Activated CD4-positive, alpha-beta T cell treated with anti-CD3 and anti-CD28 coated beads for 1 hour (primary cell): ENCODE measurements at places on chromosomes 6 and 20.

DNA sequence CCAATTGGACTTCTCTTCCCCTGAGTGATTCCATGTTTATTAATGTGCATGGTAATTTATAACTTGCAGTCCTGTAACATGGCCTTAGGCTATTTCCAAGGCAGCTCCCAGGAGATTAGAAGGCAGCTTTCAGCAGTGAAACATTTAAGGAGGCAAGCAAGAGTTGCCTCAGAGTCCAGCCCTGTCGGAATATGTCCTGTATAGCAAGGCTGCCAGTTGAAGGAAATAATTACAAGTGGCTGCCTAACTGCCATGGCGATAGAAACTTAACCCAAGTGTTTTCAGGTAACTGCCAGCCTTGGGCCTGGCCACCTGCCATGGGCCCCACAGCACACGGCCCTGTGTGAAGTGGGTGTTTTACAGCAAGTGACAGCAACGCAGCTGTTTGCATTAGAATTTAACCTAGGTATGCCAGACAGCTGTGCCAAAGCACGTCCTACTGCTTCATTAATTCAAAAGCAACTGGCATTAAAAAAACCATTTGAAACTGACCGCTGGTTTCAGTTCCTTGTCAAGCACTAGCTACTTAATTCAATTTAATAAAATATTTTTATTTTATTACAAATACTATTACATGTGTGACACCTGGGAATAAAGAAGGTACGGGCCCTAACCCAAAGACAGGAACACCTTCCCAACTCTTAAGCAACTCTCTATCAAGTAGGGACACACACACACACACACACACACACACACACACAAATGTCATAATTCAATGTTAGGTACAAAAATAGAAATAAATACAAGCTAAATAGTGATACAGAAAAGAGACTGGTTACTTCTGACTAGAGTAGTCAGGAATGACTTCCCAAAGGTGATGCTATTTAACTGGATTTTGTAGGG lies 151.8 kb upstream of the HEY2 start:
- DNase-seq = no peak

DNA sequence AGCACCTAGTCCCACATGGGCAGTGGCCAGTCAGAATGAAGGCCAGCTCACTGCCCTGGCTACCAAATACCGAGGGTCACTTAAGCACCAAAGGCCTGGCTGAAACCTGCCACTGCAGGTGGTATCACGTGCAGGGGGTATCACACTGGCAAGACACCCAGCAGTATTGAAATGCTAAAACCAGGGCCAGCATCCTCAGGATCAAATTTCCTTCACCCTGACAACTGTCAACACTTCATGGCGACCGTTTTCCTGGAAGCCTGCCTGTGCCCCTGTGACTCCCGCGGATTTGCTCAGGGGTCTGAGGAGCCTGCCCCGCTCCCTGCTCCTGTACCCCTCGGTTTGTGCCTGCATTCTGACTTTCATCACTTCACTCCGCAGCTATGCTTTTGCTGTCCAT lies 151.1 kb downstream of the TTLL2 start:
- DNase-seq = no peak

DNA sequence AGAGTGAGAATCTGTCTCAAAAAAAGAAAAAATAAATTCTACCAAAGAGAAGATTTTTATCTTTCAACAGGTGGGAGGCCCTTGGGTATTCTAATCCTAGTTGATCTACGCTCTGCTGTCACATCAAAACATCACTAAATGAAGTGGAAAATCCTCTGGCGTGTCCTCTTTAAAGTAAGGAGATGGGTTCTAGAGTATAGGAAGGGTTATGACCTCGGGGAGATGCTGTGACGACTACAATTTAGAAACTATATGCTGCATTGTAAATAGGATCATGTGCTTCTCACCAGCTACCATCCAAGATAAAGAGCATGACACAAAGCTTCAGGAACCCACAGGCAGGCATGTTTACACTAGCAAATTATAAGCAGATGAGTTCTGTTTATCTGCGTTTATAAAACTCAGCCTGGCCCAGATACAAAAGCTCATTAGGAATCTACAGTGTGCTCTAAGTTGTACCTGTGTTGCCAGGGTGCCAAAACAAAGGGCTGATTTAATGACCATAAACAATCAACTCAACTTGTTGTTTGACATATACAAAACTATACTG lies 197.1 kb upstream of the PLN start:
- DNase-seq = no peak

DNA sequence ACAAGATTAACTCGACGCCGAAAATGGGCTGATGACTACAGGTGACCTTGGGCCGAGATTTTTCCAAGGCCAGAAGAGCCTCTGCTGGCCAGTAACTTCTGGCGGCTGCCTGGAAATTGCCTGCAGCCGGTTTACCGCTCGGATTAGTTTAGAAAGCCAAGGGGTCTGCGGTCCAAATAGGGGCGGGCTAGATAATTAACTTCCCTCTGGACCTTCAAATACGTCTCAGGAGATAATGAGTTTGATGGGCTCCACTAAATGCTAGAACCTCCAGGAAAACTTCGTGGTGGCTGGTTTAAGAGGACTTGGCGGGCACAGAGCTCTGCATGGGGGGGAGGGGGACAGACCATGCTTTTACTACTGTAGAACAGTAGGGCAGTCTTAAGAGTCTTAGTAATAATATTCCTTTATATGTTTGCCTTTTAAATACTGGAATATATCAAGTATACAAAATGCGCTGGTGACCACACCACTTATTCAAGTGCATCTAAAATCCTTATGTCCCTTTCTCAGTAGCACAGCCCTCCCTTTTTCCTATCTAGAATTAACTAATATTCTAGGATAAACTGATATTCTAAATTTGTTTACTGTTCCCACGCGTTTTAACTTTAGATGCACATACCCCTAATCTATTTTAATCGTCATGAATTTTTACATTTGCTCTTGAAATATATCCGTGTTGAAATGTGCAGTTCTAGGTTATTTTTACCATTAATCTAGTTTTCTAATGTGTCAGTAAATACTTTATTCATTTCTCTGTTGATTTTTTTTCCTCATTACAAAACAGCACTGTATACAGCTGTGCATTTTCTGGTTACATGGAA lies 107.5 kb upstream of the PRSS16 start:
- no peak for DNase-seq

GRCh38 chr6:31357886-31358285 lies 907 bp upstream of the HLA-B start:
- DNase-seq = no peak

DNA sequence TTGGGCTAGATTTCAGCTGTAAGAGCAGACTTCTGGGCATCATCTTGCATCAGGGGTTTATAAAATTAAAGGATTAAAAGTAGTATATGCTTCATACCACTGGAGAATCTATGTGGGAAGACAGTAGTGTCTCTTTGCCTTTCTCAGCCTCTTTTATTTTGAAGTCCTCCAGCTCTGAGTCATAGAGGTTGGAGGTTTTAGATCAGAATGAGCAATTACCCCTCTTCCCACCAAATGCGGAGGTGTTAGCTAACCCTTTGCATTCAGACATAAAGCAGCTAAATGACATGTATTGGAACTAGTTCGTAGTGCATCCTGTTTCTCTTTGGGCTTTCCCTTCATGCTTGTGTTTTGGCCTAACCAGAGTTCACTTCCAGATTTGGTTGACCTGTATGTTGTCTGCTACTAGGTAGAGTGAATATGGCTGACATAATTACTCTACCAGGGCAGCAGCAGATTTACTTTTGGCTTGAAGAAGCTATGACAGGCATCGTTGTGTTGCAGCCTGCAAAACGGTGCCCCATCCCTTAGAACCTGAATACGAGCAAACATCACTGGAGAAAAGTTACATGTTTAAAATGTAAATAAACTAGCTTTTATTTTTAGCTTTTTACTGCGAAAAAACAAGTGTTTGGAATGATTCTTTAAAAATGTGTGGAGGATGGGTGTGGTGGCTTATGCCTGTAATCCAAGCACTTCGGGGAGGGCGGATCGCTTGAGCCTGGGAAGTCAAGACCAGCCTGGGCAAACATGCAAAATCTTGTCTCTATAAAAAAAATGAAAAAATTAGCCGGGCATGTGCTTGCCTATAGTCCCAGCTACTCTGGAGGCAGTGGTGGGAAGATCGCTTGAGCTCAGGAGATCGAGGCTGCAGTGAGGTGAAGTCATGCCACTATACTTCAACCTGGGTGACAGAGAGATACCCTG lies 82.2 kb downstream of the MYO6 start:
- no peak for DNase-seq

GRCh38 chr6:122872311-122872710 lies 83.3 kb downstream of the SMPDL3A start:
- DNase-seq = no peak

DNA sequence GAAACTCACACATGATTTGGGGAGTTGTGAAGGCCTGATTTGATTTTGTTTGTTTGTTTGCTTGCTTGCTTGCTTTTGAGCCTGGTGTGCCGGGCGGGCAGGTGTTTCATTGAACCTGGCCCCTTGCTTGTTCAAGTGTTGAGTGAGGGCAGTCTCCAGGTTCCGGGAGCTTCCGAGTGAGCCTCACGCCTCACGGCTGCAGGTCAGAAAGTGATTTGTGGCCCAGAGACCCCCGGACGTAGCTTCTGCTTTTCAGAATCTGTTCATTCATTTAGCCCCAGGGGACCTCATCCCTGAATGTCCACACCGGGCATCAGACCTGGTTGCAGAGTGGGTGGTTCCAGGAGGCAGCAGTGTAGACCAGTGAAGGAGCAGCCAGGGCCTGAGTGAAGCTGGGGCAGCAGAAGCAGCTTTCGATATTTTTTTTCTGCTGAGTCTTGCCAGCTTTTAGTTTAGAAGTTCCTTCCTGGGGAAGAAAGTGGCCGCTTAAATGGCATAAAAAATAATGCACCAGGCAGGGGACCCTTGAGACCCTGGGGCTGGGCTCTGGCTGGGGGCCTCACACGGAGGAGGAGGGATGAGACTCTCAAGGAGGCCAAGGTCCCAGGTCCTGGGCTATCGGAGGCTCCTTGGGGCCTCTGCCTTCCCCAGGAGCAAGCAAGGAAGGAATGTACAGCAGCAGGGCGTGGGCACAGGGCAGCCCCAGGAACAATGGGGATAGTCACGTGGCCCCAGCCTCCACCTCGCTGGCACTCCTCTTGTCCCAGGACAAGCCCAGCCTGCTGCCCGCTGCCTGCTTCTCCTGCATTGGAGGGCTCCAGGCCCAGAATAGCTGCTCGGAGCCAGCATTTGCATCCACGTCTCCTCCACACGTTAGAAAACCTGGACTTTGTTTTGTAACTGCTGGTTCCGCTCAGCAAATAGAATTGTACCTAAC lies 89.2 kb upstream of the BHLHE23 start:
- DNase-seq = no peak

- no peak for DNase-seq
Measured at GRCh38 chr20:4375881-4376280, 345.8 kb upstream of the PRND start.

DNA sequence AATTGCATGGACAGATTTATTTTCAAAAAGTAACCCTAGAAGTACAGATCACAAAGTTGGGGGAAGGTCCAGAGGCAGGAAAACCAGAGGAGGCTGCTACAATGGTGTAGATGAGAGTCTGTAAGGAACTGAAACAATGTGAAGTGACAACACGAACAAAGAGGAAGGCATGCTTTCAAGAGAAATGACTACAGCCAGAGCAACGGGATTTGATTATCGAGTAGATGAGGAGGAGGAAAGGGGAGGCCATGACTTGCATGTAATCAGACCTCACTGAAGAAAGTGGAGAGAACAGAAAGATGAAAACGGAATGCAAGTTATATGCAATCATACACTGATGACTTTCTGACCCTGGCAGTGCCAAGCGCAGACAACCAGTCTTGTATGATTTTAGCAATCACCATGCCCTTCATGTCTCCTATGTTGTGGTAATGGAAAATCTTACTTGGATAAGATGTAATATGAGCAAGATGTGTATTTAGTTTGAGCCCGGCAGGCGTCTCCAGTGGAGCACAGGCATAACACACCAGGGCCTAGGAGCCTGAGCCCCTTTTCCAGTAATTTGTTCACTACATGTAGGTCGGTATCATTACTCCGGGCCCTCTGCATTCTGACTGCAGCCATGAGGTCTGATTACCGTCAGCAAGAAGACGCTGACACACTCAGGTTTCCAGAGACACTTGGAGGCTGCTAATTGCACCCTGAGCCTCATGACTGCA lies 34.0 kb upstream of the FAM83C start:
- DNase-seq = no peak

DNA sequence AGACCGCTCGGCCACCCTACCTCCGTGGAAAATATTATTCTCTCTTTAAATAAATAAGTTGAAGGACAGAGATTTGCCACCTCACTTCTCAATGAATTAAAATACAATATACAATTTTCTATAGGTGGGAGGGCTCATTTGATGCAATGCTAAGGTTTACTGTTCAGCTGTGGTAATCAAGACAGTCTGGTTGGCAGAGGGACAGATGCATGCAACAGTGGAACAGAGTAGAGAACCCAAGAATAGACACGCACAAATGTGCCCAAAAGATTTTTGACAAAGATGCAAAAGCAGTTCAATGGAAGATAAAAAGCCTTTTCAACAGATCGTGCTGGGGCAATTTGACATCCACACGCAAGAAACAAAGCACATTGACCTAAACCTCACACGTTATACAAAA lies 145.2 kb downstream of the CEBPB start:
- no peak for DNase-seq

- no peak for DNase-seq
Measured at GRCh38 chr6:3440911-3441310, 15.9 kb downstream of the SLC22A23 start.

- DNase-seq = no peak
Measured at GRCh38 chr6:34969662-34970265, 80.7 kb downstream of the ANKS1A start.

DNA sequence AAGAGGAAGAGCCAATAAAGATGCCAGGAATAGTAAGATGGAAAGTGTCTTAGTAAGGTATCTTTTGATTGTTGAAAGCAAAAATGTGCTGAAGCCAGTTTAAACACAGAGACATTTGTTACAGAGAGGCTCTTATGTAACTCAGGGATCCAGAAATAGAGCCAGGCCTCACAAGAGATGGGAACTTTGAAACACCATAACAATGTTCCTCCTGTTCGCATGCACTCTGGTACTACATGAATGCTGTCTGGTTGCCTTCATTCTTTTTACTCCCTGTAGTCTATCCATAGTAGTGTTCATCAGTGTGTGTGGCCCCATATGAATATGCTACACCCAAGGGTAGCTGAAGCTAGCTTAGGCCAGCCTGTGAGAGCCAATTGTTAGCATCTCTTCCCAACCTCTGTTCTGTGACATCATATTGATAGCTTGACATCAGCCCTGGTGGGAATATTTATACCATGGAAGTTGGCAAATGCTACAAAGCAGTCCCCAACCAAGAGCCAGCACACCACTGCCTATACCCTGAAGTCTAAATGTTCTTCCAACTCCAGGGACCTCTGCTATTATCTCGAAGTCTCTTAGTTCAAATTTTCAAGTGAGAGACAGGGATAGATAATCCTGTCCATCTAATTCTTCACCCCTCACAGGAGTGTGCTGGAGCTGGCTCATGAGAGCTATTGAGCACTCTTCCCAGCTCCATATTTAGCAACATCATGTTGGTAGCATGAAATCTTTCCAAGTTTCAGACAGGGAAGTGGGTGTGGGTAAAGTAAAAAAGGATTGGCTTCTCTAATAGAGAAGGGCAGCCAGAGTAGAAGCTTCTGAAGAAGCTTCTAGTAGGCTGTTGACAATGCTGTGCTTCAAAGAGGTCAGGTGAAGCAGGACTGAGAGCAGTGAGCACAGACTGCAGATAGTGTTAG lies 7.0 kb downstream of the NDUFAF5 start:
- no peak for DNase-seq
